ENCODE measurements at places on chromosomes 13 and 19.

DNA sequence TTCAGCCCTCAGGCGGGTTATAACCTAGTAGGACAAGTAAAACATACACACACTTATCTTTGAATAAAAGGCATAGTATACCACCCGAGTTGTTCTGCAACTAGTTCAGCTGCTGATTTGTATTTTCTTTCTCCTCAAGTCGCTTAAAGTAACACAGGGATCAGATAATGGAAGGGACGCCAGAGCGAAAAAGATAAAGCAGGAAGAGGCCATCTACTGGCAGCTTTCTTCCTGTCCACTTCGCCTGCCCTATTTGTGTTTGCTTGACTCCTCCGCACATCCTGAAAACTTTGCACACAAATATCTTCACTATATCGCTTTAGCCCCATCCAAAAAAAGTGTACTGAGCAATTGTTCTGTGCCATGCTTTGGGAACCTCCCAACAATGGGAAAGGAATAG lies 238.0 kb upstream of the SOX21 start:
- no peak overlapping the region for H3K4me3 ChIP-seq
- no peaks in the 10 kb centered on the region for H3K4me1 ChIP-seq
- no peak for DNase-seq
- H3K27me3 ChIP-seq, result no peaks in the 10 kb centered on the region
- no peaks in the 10 kb centered on the region for H3K36me3 ChIP-seq

DNA sequence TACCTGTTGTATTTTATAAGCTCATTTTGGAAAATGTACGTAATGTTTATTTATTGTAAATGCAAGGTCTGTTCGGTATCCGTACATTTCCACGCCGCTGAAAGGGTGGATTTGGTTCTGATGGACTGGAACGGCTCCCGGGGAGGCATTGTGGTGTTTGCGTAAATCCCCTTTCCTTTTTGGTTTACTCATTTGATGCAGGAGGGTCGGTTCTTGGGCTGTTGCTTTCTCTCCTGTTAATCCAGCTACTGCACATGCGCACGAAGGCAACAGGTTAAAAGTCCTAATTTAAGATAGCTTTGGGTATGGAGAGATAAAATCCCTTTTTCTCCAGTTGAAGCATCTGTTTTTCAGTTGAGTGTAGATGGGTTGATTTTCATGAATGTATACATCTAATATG lies 224.4 kb downstream of the TM9SF2 start:
- no peak overlapping the region for H3K4me3 ChIP-seq
- no peak overlapping the region for H3K27ac ChIP-seq
- H3K4me1 ChIP-seq, result peaks cover 4% of the 10 kb centered on the region
- DNase-seq, result no peak
- peaks cover 5% of the 10 kb centered on the region for H3K36me3 ChIP-seq

DNA sequence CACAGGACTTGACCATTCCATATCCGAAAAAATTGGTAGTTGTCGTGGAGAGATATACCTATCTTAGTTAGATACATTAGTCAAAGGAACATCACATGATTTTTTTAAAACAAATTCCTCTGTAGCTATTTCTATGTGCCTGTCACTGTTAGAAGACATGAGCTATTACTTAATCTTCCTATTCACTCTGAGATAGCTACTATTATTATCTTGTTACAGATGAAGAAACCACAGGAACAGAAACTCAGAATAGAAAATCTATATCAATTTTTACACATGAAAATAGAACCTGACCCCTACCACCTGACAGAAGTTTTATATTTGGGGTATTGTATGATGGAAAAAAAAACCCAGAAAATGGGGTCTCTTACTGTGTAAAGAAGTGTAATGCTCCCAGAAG lies 68.9 kb upstream of the TDRD3 start:
- H3K36me3 ChIP-seq, result no peaks in the 10 kb centered on the region
- DNase-seq, result no peak
- peaks cover 6% of the 10 kb centered on the region for H3K27me3 ChIP-seq
- peaks cover 2% of the 10 kb centered on the region for H3K4me1 ChIP-seq
- no peak overlapping the region for H3K4me3 ChIP-seq
- no peak overlapping the region for H3K27ac ChIP-seq

DNA sequence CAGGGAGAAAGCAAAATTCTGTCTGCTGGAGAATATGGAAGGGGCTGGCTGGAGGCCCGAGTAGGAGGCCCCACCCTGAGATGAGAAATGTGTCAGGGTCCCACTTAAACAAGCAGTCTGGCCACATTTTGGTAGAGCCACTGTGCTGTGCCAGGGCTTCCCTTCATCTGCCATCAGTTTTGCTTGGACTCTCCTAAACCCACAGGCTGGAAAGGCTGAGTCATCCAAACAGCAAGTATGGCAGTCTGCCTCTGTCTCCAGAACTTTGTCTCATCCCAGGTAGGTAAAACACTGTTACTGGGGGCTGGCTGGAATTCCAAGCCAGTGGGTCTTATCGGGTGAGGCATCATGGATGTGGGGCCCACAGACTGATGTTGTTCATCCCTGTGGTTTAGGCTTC lies 1390.6 kb downstream of the UQCRFS1 start:
- H3K27me3 ChIP-seq, result no peaks in the 10 kb centered on the region
- no peak overlapping the region for H3K4me3 ChIP-seq
- no peak overlapping the region for H3K27ac ChIP-seq
- peaks cover 20% of the 10 kb centered on the region for H3K36me3 ChIP-seq

DNA sequence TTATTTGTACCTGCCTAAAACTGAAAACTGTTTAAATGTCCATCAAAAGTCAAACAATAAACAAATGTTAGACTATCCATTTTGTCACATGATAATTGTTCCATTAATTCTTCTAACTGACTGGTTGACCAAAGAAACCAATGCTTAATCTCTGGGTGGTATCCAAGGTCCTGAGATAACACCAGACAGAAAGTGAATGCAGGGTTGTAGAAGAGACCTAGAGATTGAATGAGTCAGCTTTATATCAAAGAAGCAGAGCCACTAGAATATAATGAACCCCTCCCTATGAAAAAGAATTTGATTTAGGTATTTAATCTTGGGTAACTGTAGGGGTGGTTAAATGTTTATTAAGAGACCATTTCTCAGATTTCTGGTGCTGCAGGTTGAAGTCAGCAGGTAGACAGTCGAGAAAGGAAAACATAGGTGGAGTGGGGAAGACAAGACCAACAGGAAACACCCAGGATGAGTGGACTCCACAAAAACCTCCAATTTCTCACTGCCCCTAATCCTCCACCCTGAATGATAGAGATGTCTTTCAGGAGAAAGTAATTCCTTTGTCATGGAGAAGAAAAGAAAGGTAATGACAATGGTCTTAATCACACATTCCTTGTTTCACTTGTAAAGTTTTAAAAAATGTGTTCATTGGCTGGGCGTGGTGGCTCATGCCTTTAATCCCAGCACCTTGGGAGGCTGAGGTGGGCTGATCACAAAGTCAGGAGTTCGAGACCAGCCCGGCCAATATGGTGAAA lies 536.4 kb downstream of the IRS2 start:
- H3K36me3 ChIP-seq, result no peaks in the 10 kb centered on the region
- H3K4me3 ChIP-seq, result no peak overlapping the region
- no peaks in the 10 kb centered on the region for H3K27me3 ChIP-seq
- no peak for DNase-seq
- H3K27ac ChIP-seq, result no peak overlapping the region

- DNase-seq, result no peak
- H3K27me3 ChIP-seq, result no peaks in the 10 kb centered on the region
- no peak overlapping the region for H3K4me3 ChIP-seq
- H3K36me3 ChIP-seq, result no peaks in the 10 kb centered on the region
- no peak overlapping the region for H3K27ac ChIP-seq
These were observed 274.1 kb upstream of the HTR2A start for GRCh38 chr13:47170971-47171370.

GRCh38 chr13:87093399-87093798 lies 577.8 kb upstream of the SLITRK5 start:
- no peak overlapping the region for H3K4me3 ChIP-seq
- H3K4me1 ChIP-seq, result no peaks in the 10 kb centered on the region
- H3K27me3 ChIP-seq, result no peaks in the 10 kb centered on the region
- no peaks in the 10 kb centered on the region for H3K36me3 ChIP-seq

DNA sequence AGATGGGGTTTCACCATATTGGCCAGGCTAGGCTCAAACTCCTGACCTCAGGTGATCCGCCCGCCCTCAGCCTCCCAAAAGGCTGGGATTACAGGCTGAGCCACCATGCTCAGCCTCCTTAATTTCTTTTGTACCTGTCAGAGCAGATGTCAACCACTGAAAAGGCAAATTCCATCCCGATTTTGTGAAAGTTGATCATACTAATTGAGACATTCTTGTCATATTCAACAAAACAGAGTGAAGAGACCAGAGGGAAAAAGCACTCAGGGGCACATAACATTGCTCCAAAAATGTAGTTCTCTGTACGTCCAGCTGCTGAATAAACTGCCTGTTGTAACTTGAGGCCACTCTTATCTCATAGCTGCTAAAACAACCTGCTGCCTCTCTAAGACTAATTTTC lies 27.4 kb upstream of the PSPC1 start:
- no peak for DNase-seq
- H3K36me3 ChIP-seq, result peaks cover 10% of the 10 kb centered on the region
- H3K4me1 ChIP-seq, result no peaks in the 10 kb centered on the region
- H3K27ac ChIP-seq, result no peak overlapping the region

- no peak for DNase-seq
- no peaks in the 10 kb centered on the region for H3K36me3 ChIP-seq
- H3K4me1 ChIP-seq, result no peaks in the 10 kb centered on the region
- no peak overlapping the region for H3K4me3 ChIP-seq
These were observed 54.0 kb upstream of the GTF3A start for GRCh38 chr13:27370305-27370872.

- DNase-seq, result no peak
- peaks cover 14% of the 10 kb centered on the region for H3K27me3 ChIP-seq
- no peaks in the 10 kb centered on the region for H3K36me3 ChIP-seq
These were observed 31.7 kb upstream of the CYP2B6 start for GRCh38 chr19:40959338-40959737.

- H3K36me3 ChIP-seq, result peaks cover 13% of the 10 kb centered on the region
- peaks cover 34% of the 10 kb centered on the region for H3K4me1 ChIP-seq
- no peak overlapping the region for H3K27ac ChIP-seq
- no peak overlapping the region for H3K4me3 ChIP-seq
These were observed 3.9 kb downstream of the IRF2BP1 start for GRCh38 chr19:45881909-45882528.

GRCh38 chr19:7337380-7338194 lies 11.2 kb upstream of the ARHGEF18 start:
- DNase-seq, result peak; percentile 66
- H3K27me3 ChIP-seq, result no peaks in the 10 kb centered on the region
- peak overlapping the region; percentile 93 for H3K27ac ChIP-seq
- peaks cover 90% of the 10 kb centered on the region for H3K4me1 ChIP-seq
- no peaks in the 10 kb centered on the region for H3K36me3 ChIP-seq
- H3K4me3 ChIP-seq, result peak overlapping the region; percentile 65

DNA sequence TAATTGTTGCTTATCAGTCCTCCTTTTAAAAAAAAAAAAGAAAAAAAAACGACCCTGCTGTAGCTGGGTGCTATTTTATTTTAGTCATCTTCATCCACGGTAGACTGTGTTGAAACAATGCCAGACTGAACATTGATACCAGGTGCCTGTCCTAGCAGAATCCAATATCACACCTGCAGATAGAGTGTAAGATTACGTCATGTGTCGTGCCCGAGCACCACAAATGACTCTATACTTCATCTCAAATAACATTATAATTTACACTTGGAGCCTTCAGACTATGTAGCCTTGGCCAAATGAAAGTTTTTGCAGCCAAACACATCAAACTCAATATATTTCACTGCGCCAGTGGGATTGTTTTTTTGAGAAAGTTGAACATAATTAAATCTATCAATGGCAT lies 410.6 kb downstream of the FGF9 start:
- no peaks in the 10 kb centered on the region for H3K27me3 ChIP-seq
- no peak overlapping the region for H3K27ac ChIP-seq
- peaks cover 6% of the 10 kb centered on the region for H3K4me1 ChIP-seq
- H3K36me3 ChIP-seq, result no peaks in the 10 kb centered on the region
- DNase-seq, result no peak

GRCh38 chr19:32041681-32042292 lies 303.6 kb upstream of the ZNF507 start:
- no peaks in the 10 kb centered on the region for H3K36me3 ChIP-seq
- H3K4me1 ChIP-seq, result no peaks in the 10 kb centered on the region
- DNase-seq, result no peak
- H3K4me3 ChIP-seq, result no peak overlapping the region

DNA sequence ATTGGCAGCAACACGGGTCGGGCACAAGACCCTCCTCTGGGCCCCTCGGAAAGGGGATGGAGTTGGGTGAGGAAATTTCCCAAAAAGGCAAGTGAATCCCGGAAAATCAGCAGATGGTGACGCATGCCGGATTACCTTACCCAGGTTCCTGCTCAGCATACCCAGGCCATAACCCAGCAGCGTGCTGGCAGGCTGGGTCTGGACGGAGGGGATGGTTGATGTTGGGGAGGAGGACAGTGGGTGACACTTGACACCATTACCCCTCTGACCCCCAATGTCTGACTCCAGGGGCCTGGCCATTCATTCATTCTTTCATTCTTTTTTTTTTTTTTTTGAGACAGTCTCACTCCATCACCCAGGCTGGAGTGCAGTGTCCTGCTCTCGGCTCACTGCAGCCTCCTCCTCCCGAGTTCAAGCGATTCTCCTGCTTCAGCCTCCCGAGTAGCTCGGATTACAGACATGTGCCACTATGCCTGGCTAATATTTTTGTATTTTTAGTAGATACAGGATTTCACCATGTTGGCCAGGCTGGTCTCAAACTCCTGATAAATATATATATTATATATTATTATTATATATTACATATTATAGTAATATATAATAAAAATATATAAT lies 799 bp downstream of the PVR start:
- no peaks in the 10 kb centered on the region for H3K36me3 ChIP-seq
- peak overlapping the region; percentile 44 for H3K4me3 ChIP-seq
- H3K4me1 ChIP-seq, result peaks cover 5% of the 10 kb centered on the region
- peaks cover 33% of the 10 kb centered on the region for H3K27me3 ChIP-seq
- H3K27ac ChIP-seq, result no peak overlapping the region

GRCh38 chr13:21885714-21886224 lies 214.9 kb downstream of the FGF9 start:
- no peaks in the 10 kb centered on the region for H3K36me3 ChIP-seq
- H3K27me3 ChIP-seq, result peaks cover 2% of the 10 kb centered on the region
- no peak overlapping the region for H3K27ac ChIP-seq
- H3K4me1 ChIP-seq, result peaks cover 8% of the 10 kb centered on the region

GRCh38 chr19:50994129-50994528 lies 7.3 kb downstream of the KLK8 start:
- H3K27ac ChIP-seq, result no peak overlapping the region
- no peaks in the 10 kb centered on the region for H3K4me1 ChIP-seq
- peaks cover 23% of the 10 kb centered on the region for H3K27me3 ChIP-seq
- no peaks in the 10 kb centered on the region for H3K36me3 ChIP-seq
- no peak for DNase-seq

- H3K4me3 ChIP-seq, result no peak overlapping the region
- peak overlapping the region; percentile 16 for H3K27ac ChIP-seq
- peaks cover 81% of the 10 kb centered on the region for H3K36me3 ChIP-seq
- no peaks in the 10 kb centered on the region for H3K27me3 ChIP-seq
- no peak for DNase-seq
- peaks cover 39% of the 10 kb centered on the region for H3K4me1 ChIP-seq
These were observed 7.0 kb downstream of the U2AF2 start for GRCh38 chr19:55661826-55662225.

Data from activated B cell treated with CpG ODN at 0.5 μM for 24 hours (primary cell).